ENCODE measurements at places on chromosomes 1 and 21.

DNA sequence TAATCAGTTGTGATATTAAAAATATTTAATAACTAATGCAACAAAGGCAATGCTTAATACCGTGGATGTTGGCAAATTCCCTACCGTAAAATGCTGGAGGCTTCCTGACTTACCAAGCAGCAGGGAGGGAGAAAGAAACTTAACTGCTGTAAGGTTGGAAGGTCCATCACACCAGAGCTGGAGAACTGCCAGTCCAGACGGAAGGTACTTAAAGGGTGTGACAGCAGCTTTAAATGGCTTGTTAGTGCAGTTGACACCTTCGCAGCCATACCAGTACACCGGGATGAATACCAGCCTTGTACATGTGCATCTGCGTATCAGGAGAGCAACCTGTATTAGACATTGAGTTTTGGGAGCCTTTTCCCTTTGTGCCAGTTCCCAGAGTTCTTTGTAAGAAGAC lies 269.5 kb upstream of the NCAM2 start:
- no peak for ATAC-seq

DNA sequence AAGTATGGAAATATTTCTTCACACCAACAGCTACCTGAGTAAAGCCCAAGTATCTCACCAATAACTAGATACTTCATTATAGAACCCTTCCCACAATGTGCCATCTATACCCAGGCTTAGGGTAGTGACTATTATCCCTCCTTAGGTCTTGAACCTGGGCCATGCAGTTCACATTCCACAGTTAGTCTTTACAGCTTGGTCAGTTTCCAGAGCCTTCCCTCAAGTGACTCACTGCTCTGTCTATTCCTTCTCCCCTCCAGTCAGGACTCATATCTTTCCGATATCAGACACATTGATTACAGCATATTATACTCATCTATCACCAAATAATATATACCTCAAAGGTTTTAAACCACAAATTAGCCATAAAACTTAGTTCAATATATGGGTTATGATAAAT lies 23.6 kb downstream of the VAMP4 start:
- no peak for ATAC-seq

GRCh38 chr1:84012018-84012417 lies 13.1 kb upstream of the TTLL7 start:
- ATAC-seq: no peak

DNA sequence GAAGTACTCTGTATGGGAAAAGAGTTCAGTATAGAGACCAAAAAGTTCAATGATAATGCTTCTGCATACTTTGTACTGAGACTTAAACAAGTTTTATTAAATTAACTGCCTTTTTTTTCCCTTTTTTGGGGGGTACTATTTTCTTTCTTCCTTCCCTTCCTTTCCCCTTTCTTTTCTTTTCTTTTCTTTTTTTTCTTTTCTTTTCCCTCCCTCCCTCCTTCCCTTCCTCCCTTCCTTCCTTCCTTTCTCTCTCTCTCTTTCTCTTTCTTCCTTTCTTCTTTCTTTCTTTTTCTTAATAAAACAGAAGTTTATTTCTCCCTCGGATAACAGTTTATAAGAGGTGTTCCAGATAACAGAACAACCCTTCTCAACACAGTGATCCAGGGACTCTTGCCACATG lies 77.5 kb downstream of the LHX8 start:
- ATAC-seq: no peak

DNA sequence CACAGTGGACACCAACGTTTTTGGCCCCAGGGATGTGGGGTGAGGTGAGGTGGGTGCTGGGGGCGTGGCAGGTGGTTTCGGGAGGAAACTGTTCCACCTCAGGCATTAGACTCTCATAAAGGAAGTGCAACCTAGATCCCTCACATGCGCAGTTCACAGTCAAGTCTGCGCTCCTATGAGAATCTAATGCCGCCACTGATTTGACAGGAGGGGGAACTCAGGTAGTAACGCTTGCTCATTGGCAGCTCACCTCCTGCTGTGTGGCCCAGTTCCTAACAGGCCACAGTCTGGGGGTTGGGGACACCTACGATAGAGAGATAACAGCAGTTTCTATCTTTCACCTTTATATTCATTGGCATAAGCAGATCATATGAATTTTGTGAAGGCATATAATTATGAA lies 347.1 kb downstream of the VAV3 start:
- no peak for ATAC-seq

DNA sequence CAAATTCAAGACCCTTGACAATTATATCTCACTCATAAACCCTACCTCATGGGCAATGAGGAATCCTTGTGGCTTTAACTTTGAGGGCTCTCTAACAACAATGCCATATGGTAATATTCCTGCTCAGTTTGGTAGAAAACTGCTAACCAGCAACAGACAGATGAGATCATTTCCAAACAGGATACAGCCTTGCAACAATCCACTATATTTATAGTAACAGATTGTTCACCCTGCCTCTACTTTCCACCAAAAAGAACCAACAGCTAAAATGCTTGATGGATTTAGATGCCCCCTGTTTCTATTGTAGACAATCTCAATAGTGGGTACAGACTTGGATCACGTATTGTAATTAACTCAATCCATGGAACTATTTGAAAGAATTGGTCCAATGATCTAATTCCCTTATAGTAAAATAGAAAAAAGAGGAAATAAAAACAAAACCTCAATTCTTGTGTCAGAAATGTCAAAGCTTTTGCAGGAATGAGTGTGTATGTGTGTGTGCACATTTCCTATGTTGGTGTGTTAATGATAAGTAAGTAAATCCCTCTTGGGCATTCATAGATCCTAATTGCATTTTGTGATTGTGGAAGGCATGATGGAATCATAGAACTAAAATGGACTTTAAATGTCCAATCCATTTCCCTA lies 100.0 kb upstream of the EDEM3 start:
- ATAC-seq: no peak

GRCh38 chr1:43693371-43693770 lies 14.0 kb upstream of the ST3GAL3 start:
- no peak for ATAC-seq

GRCh38 chr1:241849345-241849695 lies 1.3 kb downstream of the EXO1 start:
- ATAC-seq: no peak

DNA sequence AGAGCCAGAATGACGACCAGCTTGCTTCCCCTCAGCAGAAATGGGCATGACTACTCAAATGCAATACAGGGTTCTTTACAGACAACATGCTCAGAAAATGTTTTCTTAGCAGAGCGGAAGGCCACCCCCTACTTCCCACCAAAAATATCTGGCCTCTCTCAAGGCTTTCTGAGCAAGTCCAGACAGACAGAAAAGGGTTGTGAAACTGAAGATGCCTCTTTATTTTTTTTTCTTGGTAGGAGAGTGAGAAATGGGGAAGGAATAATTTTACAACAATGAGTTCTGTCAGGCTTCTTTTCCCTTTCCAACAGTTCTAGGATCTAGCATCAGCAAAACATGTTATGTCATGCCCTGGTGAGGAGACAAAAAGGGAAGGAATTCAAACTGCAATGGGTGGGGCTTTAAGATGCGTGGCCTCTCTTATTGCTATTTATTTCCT lies 172.0 kb upstream of the CAMK1G start:
- peak; percentile 44 for ATAC-seq

DNA sequence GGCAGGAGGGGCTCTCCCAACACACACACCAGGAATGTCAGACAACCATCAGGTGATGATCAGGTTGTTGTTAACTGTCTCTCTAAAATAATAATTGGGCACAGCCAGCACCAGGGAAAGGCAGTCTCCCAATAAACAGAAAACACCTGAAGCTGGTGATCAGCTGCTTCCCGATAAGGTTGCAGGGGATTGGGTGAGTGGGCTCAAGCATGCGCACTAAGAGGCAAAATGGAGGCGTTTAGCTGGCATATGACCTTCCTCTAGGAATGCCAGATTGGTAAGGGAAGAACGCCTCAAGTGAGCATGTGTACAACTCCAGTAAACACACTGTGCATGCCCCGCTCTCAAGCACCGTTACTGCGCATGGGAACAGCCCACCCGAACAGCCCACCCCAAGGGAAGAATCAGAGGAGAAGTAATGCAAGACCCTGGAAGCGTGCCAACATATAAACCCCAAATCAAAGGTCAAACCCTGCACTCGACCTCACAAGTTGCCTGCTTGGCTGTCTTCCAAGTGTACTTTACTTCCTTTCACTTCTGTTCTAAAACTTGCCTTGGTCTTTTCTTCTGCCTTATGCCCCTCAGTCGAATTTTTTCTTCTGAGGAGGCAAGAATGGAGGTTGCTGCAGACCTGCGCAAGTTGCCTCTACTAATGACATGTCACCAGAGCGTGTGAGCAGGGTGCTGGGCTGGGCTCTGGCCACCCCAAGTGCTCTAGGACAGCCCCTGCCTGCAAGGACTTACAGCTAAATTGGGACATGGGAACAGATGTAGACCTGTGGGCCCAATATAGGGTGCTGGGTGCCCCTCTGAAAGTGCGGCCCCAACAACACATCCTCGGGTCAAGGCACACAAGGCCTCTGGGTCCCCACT lies 200.8 kb downstream of the RHOU start:
- no peak for ATAC-seq

DNA sequence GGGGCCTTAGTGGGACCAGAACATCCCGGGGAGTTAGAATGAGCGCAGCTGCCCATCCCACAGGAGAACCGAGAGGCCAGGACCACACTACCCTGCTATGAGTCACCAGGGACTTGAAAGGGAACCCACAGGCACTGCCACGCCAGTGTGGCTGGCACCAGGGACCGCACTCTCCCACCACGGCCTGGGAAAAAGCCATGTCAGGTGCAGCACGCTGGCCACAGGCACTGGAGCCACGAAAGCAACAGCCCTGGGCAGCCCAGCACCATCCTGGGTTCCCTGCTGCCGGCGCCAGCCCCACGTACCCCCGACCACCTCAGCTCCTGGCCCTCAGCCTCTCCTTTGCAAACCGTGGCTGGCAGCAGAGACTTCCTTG lies 14.1 kb upstream of the TMEM240 start:
- ATAC-seq: no peak

GRCh38 chr1:151968791-151969399 lies 24.8 kb downstream of the S100A10 start:
- no peak for ATAC-seq

GRCh38 chr1:242544071-242544470 lies 19.6 kb upstream of the PLD5 start:
- ATAC-seq: no peak

- ATAC-seq: no peak
These were observed 116.0 kb downstream of the TOMM20 start for GRCh38 chr1:235012436-235013210.

- peak; percentile 81 for ATAC-seq
These were observed at the start of gene KCNC4 for GRCh38 chr1:110209715-110210603. TSS of gene KCNC4 (plus strand) at chr1:110210314. CDS start at chr1:110211500, 1,186 bp downstream.

GRCh38 chr1:66452982-66453381 lies 81.0 kb upstream of the SGIP1 start:
- ATAC-seq: no peak

GRCh38 chr1:6672558-6672957 lies 29.1 kb downstream of the DNAJC11 start:
- no peak for ATAC-seq

DNA sequence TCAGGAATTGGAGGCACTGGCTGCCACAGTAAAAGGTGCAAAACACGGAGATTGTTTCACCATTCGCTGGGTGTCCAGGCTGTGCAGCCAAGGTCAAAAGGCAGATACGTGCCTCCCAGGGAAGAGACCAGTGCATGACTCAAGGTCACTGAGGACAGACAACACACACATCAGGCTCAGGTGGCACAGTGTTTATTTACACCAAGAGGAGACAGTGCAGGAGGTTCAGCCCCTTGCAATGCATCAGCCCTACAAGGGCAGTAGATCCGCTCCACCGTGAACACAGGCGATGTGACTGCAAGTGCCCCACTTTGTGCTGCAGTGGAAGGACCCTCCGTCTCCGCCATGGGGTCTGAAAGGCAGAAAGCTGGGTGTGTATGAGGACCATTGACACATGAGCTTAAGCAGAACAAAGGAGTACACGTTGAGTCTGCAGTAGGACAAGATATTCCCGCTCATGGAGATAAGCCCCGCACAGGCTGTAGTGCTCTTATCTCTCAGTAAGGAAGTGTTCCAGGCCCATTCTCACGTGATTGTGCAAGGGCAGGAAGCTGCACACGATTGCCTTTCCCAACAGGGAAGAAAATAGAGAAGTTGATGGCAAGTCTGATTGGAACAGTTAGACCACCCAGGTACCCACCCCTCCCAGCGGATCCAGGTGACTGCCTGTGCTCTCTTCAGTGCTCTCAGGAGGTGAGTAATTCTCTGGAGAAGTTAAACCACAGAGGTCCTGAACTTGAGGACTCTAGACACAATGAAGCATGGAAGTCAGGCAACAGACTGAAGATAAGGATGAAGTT lies 37.5 kb upstream of the QSOX1 start:
- no peak for ATAC-seq

DNA sequence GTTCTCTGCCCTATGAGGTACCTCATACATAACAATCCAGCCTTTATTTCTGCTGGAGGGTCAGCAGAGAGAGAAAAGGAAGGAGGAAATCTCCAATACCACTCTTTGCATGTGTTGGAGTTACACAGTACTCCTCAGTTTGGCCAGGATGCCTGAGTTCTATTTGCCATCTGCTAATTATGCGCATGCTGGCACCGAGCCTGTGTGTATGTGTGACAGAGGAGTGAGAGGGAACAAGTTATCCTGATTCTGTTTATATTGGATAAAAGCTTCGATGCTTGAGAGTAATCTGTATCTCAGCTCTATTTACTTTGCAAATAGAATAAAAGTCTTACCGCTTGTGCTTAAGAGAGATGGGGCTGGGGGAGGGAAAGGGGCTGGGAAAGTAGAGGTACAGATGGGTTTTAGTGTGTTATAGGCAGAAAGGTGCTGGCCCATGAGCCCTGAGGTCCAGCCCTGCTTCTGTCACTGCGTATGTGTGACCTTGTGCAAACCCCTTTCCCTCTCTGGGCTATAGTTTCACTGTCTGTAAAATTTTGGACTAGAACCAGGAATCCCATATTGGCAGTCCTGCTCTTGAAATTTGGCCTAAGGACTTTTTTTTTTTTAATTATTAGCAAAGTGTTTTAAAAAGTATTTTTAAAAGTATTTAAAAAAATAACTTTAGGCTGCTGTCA lies 54.5 kb upstream of the PLXNA2 start:
- ATAC-seq: no peak

GRCh38 chr1:12447307-12447706 lies 170.7 kb downstream of the DHRS3 start:
- ATAC-seq: peak; percentile 12

GRCh38 chr1:213448776-213449175 lies 397.7 kb downstream of the RPS6KC1 start:
- no peak for ATAC-seq

- no peak for ATAC-seq
These were observed 69.7 kb downstream of the CC2D1B start for GRCh38 chr1:52296345-52296744.

- peak; percentile 13 for ATAC-seq
These were observed 3.8 kb upstream of the MUL1 start for GRCh38 chr1:20511518-20512428.

GRCh38 chr1:50969611-50970508 lies at the start of gene CDKN2C:
TSS of gene CDKN2C (plus strand) at chr1:50970245. CDS start at chr1:50970369, 124 bp downstream.
- peak; percentile 48 for ATAC-seq

- ATAC-seq: peak; percentile 44
These were observed 27.4 kb upstream of the KIRREL1 start for GRCh38 chr1:157966031-157966537.

- ATAC-seq: no peak
These were observed 74.1 kb upstream of the CASZ1 start for GRCh38 chr1:10870493-10871096.

GRCh38 chr1:116159611-116160010 lies 48.4 kb downstream of the MAB21L3 start:
- ATAC-seq: no peak

All from motor neuron (in vitro differentiated cells).